M059J (cell line): ENCODE measurements at places on chromosomes 7 and 10. TPM values are rescaled to one million over a fixed set of nuclear protein-coding genes. Genes with fewer than 3 reads are reported as not detected.

- no peak for DNase-seq
These were observed 24.2 kb upstream of the PCBD1 start for GRCh38 chr10:70912556-70912955.

- no peak for DNase-seq
These were observed 111.1 kb downstream of the MDFIC start for GRCh38 chr7:115032715-115033703.

DNA sequence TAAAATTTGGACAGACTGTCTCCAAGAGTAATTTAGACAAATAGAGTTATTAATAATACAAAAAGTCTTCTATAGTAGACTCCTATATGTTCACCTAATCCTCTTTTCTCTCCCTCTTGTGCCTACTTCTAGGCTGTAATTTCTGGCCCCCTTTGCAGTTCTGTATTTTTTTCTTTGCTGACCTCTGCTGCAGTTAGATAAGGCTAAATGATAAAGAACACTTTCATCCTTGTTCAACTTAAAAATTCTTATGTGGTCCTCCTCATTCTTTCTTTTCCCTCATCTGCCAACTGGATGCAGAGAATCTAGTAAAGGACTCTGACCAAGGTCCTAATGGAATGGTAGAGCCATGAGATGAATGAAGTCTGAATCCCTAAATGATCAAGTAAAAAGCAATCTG, 20.1 kb downstream of the GLCCI1 start:
- no peak for DNase-seq

DNA sequence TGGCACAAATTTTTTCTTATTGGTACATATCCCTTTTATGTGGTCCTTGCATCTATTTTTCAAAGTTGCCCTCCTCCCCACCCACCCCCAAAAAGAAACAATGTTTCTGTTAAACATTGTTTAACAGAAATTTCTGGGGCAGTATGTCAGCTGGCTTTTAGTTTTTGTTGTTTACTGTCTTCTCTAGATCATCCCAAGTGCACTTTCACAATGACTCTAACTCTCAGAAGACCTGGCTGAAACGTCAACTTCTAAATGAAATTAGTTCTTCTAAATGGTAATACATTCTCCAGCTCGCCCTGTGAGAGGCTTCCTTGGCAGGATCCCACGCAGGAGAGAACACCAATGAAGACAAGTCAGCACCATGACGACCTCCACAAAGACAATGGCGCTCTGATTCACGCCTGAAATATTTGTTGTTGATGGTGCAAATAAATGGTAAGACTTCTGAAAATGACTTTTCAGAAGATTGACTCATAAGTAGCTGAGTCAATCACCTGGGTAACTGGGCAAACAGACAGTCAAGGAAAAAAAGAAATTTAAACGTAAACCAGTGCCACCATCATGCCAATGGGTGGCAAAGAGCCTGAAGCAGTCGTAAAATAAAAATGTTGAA, 293.7 kb downstream of the FZD1 start:
- DNase-seq, result peak; percentile 100

GRCh38 chr10:133143546-133143945, 16.5 kb upstream of the KNDC1 start:
- no peak for DNase-seq

- no peak for DNase-seq
These were observed 6.3 kb upstream of the PANK1 start for GRCh38 chr10:89651205-89651915.

DNA sequence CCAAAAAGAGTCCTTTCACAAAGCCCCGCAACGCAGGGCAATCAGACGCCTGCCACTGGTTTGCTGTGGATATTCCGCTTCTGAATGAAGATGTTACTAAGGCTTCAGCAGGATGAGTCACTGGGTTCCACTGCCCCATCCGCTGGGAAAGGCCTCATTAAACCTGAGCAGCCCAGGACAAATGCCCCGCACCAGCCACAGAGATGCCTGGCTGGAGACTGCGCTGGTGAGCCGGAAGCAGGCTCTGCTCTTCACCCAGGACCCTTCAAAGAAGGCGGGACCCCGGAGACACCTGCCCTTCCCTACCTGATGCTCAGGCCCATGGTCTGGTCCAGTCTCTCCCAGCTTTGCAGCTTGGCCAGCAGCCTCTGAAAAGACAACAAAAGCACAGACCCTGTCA, 19.8 kb downstream of the MAD1L1 start:
- no peak for DNase-seq

Gene RBP3
- not detected in 2 replicates for total RNA-seq

Gene ENO4
- total RNA-seq, result not detected in 2 replicates

Gene GLI3
- total RNA-seq, result 4.4 and 7.6 TPM in 2 replicates

Gene COL1A2
- 587 and 961 TPM in 2 replicates for total RNA-seq

Gene TDRD1
- not detected in 2 replicates for total RNA-seq

Gene HIPK2
- 12.1 and 18.3 TPM in 2 replicates for total RNA-seq
